ENCODE measurements at places on chromosomes 6 and 20. TPM values are rescaled to one million over a fixed set of nuclear protein-coding genes. Genes with fewer than 3 reads are reported as not detected.

- DNase-seq, result no peak
Measured at GRCh38 chr6:25454136-25454535, 175.0 kb downstream of the CARMIL1 start.

DNA sequence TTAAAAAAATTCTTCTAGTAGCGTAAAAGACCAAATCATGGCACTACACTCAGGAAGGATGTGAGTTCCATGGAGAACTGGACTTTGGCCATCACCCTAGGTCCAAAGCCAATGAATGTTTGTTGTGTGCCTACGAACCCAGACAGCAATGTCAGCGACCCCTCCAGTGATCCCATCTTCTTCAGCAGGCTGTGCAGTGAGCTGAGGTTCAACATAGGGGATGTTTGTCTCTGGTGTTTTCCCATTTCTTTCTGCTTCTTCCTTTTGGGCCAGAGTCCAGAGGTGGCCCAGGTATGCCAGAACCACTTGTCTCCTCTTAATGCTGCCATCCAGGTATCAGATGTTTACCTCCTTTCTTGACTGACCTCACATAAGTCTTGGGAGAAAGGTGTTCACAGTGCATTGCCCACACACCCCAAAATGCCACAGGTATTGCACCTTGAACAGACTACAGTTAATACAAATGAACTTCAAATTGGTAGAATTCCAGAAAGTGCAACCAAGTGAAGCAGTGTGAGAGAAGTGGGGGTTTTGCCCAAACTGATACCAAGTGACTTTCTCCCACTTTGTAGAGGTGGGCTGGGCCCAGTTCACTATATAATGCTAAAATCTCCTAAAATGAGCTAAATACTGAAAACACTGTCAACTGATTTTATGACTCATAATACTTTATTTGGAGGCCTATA, 14.1 kb downstream of the KIZ start:
- no peak for DNase-seq

DNA sequence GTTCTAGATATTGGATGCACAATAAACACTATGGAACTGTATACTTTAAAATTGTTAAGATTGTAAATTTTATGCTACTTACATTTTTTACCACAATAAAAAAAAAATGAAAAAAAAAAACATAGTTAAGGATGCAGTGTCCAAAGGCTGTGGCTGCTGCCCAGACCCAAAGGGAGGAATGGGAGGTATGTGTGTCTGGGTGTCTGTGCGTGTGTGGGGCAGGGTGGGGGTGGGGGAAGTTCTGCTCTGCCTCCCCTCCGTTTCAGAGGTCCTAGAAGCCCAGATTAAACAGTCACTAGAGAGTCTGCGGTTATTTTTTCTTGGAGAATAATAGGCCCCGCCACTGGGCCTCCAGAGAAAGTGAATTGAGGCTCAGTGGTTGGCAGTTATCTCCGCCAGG, 136.4 kb upstream of the ARMC2 start:
- no peak for DNase-seq

DNA sequence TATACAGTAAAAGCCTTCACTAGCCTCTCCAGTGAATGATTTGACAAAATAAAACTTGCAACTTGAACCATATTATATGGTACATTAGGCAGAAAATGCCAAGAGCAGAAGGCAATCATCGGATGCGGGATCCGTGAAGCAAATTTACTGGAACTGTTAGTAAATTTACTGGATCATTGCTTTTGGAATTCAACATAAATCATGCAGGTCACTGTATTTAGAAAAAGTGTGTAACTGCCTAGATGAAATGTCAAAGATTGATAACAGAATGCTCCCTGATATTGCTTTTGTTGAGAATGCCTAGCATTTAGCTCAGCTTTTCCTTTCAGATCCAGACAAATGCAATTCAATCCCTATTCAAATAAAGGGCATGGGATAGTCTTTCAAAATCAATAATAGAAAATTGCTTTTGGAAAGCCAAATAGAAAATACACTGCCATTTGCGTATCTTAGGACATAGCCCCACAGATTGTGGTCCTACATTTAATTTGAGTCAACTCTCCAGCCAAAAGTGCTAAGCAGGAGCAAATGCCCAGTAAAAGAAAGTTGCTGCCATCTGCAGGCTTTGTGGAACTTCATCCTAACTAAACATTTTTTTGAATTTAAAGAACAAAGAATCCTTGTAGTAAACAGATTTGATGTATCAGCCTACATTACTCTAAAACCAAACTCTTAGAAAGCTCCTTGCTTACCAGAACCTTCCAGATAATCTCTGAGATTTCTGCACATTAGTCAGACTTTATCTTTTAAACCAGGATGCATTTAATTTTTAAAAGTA, 109.5 kb upstream of the HSF2 start:
- DNase-seq, result no peak

GRCh38 chr20:55964790-55965189, 40.5 kb downstream of the CBLN4 start:
- no peak for DNase-seq

DNA sequence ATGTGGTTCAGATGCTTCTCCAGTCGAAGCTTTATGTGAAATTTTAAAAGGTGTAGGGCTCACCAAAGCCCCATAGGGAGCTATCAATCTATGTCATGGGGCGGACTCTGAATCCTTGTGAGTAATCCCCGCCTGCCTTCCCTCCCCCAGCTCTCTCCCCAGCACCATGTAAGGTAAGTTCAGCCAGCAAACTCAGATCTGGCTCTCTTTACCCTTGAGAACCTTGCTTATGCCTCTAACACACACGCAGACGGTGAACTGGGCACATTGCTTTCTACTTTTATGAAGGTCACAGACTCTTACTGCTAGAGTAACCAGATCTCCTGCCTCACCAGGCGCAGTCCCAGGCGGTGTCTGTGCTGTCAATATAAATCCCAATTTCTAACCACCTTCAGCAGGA, 82.6 kb upstream of the CNKSR3 start:
- peak; percentile 36 for DNase-seq

- no peak for DNase-seq
Measured at GRCh38 chr6:43524483-43524961, 7.6 kb downstream of the POLR1C start.

- no peak for DNase-seq
Measured at GRCh38 chr6:149984773-149985172, 21.0 kb downstream of the ULBP1 start.

- no peak for DNase-seq
Measured at GRCh38 chr20:38883981-38884733, 42.1 kb upstream of the FAM83D start.

GRCh38 chr6:143060354-143060805, 309 bp upstream of the AIG1 start:
- DNase-seq, result peak; percentile 88

- no peak for DNase-seq
Measured at GRCh38 chr6:255751-256083, 36.6 kb upstream of the DUSP22 start.

- no peak for DNase-seq
Measured at GRCh38 chr6:17021539-17021889, 80.3 kb upstream of the STMND1 start.

DNA sequence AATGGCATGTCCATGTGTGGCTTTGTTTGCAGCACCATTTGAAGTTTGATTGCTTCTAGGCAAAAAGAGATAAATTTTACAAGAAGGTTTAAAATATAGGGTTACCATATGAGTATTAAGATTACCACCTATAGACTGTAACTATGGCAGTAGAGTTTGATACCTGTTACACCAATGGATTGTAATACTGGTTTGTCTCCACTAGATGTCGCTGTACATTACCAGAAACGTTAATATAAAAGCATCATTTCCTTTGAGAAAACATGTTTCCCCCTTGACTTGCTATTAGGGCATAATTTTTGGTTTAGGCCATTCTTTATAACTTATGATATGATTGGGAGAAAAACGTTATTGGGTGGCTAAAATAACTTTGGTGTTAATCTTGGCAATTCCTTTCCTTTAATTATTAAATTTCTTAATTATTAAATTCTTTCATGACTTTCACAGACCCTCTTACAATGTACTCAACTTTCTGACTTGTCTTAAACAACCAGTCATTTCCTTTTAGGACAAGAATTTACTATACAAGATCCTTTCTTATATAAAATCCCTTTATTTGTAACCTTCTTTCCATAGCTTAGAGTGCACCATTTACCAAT, 42.8 kb downstream of the HLA-DPB1 start:
- no peak for DNase-seq

GRCh38 chr6:63573899-63574553, 1.7 kb downstream of the LOC128125822 start:
- DNase-seq, result peak; percentile 42

DNA sequence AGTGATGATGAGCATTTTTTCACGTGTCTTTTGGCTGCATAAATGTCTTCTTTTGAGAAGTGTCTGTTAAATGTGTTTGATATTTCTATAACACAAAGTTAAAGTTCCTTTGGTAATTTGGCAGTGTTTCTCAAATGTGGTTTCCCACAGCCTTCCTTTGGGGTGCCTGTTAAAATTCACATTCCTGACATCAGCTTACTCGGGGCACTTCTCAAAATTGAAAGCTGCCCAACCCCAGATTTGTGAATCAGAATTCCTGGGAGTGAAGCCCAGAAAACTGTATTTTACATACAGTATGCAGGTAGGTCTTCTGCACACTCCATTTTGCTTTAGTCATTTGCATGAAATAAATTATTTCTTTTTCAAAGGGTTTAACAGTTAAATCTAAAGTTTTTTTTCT, 207.9 kb downstream of the GMPR start:
- no peak for DNase-seq

- DNase-seq, result no peak
Measured at GRCh38 chr6:40276141-40276540, 311.0 kb downstream of the LRFN2 start.

GRCh38 chr6:148967541-148967956, 220.7 kb downstream of the UST start:
- DNase-seq, result peak; percentile 50

ENPP5 gene
- total RNA-seq, result 5.1 TPM

GRM1 gene
- total RNA-seq, result 0.07 TPM

ANKRD66 gene
- total RNA-seq, result not detected

TFAP2A gene
- 2.6 TPM for total RNA-seq

SMPDL3A gene
- 0.68 TPM for total RNA-seq

SAMD10 gene
- 5.7 TPM for total RNA-seq

HDGFL1 gene
- total RNA-seq, result not detected

DYNLT2 gene
- 1.8 TPM for total RNA-seq

ENPP3 gene
- total RNA-seq, result 0.15 TPM

TENT5A gene
- 1.6 TPM for total RNA-seq

PPP1R16B gene
- total RNA-seq, result 8.2 TPM

C20orf202 gene
- 0.13 TPM for total RNA-seq
